ENCODE measurements at places on chromosomes 16 and 17.

GRCh38 chr16:66474750-66475199, 47.7 kb downstream of the BEAN1 start:
- peak; percentile 75 for DNase-seq

DNA sequence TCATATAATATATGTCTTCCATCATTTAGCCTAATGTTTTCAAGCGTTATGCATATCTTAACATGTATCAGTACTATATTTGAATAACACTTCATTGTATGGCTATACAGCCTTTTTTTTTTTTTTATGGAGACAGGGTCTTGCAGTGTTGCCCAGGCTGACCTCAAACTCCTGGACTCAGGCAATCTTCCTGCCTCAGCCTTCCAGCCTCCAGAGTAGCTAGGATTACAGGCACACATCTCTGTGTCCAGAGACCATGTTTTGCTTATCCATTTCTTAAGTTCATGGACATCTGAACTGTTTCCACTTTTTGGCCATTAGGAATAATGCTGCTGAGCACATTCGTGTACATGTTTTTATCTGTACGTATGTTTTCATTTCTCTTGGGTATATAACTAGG, 7.8 kb downstream of the BPTF start:
- no peak for DNase-seq

DNA sequence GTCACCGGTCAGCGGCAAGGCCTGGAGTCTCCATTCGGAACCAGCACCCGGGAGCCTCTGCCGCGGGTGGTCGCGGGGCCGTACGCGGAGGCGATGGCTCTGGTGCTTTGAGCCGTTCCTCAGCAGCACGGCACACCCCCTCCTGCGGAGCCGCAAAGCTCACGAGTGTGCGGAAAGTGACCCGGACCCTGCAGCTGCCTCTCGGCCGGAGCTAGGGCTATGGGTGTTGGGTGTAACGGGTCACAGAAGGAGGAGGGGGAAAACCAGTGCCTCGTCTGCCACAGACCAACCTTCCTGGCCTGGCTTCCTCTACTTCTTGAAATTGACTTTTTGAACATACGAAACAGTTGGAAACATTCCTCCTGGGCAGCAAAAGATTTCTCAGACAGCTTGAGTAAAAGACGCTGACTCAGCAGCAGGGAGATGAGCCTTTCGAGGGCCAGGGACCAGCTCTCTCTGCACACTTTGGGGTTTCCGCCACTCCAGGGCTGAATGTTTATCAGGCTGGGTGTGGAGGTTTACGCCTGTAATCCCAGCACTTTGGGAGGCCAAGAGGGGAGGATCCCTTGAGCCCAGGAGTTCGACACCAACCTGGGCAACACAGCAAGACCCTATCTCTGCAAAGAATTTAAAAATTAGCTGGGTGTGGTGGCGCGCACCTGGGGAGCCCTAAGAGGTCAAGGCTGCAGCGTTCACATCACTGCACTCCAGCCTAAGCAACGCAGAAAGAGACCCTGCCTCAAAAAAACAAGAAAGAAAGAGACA, 26.4 kb upstream of the PITPNA start:
- no peak for DNase-seq

DNA sequence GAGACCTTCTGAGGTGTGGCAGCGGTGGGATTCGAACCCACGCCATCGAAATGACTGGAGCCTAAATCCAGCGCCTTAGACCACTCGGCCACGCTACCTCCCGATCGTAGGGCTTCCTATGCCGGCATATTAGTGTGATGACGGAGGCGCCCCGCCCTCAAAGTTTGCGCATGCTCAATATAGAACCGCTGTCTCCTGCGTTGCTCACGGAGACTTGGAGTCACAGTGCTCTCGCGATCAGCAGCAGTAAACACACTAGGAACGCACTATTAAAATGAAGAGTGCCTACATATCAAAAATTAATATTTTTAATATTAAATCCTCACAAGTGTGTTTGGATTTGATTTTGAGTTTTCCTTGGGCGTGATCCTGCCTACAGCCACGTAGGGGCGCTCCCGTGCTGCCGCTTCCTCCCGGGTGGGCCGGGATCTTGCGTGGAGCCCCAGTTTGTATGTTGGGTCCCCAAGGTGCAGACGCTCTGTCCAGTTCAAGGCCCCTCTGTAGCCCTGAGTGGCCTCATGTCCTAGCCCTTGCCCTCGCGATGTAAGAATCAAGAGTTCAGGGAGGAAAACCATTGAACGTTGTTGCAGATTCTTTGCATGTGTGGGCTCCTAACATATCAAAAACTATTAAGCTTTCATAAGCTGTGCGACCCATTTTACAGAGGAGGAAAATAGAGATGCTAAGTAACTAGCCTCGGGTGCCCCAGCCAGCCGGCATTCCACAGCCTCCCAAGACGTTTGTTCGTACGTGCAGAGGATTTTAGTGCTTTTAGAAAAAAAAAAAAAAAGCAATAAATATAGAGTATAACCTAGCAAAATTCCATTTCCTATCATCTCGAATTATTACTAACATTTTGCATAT, 10.2 kb upstream of the EEF2K start:
- DNase-seq = peak; percentile 97

- no peak for DNase-seq
Measured at GRCh38 chr16:24685539-24686432, 43.7 kb upstream of the TNRC6A start.

DNA sequence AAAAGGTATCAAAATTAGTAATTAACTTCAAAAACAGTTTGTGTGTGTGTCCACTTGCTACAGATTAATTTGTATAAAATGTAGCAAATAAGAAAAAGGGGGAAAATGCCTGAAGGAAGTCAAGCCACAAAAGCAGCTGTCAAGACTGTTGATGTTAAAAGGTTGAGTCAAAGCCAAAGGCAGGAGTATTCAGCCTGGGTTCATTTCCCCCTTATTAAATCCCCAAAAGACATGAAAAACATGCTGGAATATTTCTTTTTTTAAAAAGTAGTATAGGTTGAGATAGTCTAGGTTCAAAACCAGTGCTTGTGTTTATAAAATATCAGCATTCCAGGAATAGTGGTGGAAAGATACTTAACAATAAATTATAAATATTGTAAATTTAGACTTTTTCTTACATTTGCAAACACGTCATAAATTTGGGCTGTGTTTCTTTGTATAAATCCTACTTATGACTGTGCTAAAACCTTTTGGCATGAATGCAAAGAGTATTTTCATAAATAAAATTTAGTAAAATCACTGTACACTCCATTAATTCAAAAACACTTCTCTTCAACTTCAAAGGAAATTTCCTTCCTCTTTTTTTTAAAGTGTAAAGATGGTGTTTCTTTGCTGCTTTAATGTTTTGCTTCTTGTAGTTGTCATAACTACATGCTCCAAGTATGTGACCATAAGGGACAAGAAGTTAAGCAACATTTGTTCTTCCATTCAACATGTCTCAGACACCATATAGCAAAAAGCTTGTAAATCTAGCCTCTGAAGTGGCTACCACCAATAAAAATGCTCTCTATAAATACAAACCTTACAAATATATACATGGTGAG, 72.0 kb downstream of the SKAP1 start:
- DNase-seq = no peak

DNA sequence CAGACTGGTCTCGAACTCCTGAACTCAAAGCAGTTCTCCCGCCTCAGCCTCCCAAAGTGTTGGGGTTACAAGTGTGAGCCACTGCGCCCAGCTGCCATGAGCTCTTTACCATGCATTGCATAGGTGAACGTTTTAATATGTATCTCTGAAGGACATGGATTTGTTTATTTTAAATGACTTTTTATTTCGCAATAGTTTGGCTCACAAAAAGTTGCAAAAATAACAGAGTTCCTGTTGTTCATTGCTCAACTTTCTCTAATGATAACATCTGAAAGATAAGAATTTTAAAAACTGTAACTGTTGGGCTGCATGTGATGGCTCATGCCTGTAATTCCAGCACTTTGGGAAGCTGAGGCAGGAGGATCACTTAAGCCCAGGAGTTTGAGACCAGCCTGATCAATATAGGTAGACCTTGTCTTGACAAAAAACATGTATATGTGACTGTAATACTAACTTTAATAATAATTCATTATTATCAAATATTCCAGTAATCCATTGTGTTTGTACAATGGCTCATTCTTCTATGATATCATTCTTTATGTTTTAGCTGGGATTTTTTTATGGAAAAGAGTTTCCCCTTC, 80.1 kb downstream of the ABCC1 start:
- no peak for DNase-seq
